Myocyte (in vitro differentiated cells): ENCODE measurements at places on chromosomes 16 and 17. TPM values are rescaled to one million over a fixed set of nuclear protein-coding genes. Genes with fewer than 3 reads are reported as not detected.
A peak's percentile ranks its signal among the peaks of the same experiment; 100 is the strongest.

GRCh38 chr16:15604460-15605440, 38.2 kb downstream of the MARF1 start:
- DNase-seq: no peak

DNA sequence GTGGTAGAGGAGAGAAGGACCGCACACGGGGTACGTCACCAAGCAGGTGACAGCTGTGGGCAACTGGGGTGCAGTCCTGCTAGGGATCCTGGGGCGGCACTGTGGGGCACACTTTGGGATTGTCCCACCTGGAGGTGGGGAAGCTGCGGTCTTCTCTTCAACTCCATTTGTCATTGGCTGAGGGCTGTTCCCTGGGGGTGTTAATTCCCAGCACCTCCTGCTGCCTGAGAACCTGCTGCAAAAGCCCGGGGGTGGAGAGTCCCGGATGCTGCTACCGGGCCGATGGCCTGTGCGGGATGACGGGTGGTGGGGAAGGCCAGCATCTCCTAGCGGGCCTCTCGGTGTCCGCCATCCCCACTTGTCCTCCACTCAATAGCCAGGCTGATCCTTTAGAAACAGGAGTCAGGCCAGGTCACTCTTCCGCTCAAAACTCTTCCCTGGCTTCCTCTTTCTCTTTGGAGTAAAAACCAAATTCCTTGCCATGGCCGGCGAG, 100.2 kb downstream of the CYLD start:
- DNase-seq: no peak

GRCh38 chr17:33977729-33978514, 277.2 kb upstream of the CCL2 start:
- DNase-seq: no peak

GRCh38 chr16:68356249-68356918, 45.6 kb downstream of the PRMT7 start:
- no peak for DNase-seq

DNA sequence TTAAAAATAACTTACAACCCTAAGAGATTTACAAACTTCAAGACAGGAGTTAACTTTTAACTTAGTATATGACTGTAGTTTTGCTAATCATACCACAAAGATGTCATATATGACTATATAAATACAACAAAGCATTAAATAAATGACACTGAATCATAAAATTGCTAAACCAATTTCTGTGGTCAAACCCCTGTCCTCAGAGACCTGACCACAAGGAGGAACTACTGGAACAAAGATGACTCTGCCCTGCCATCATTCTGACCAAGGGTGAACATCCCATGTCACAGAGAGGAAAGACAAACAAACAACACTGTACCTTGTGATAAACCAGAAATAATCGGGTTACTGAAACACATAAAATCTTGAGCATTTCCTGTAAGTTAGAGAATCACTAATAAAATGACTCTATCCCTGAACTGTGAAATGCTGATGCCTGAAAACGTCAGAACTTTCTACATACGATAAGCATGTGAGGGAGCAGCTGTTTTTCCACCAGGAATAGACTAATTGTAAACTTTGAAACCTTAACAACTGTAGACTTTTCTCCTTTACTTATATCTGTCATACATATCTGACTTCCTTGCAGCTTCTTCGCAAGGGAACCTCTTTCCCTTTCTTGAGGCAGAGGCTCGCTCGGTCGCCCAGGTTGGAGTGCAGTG, 47.9 kb downstream of the WDR59 start:
- peak; percentile 70 for DNase-seq

DNA sequence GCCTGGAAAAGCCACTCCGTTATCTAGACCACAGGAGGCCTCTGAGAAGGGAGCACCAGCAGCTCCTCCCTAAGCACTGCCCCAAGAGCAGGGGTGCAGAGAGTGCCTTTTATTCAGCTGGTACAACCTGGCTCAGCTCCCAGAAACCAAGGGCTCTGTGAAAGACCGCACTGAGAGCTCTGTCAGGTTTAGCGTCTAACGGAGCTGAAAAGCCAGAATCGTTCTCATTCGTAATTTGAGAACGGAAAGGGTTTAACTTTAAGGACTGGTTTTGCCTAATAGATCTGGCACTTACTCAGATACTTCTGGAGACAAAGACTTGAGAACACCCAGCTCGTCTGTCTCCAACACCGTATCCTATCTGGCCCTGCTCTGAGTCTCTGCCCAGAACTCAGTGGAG, 13.5 kb downstream of the MPG start:
- peak; percentile 72 for DNase-seq

GRCh38 chr17:10683853-10684252, 13.5 kb downstream of the SCO1 start:
- DNase-seq: peak; percentile 49

- DNase-seq: no peak
These were observed 11.3 kb upstream of the GSE1 start for GRCh38 chr16:85601730-85602401.

DNA sequence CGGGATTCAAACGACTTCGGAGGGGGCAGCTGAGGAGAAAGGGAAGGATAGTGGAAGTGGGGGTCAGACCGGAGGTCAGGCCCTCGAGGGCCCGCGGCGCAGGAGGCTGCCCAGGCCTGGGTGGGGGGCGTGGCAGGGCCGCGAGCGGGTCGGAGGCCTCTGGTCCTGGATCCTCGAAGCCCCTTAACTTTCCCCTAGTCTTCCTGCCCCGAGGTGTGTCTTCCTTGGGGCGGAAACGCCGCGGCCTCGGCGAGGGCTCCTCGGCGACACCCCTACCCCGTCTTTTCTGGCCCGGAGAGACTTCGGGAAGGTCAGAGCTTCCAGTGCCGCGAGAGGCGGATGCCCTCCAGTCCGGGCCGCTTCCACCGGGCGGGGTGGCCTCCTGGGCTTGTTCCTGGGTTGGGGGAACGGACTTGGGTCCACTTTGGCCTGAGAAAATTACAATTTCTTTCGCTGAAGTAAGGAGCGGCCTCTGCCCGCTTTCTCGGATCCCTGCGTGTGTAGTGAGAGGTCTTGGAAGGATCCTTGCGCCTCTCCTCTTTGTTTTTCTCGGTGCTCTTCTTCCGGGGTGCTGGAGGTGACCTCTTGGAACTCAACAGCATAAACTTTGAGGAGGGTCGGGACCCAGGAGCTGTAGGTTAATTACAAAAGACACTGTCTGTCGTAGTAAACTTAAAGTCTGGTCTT, 491 bp downstream of the IST1 start:
- DNase-seq: peak; percentile 56

GRCh38 chr17:18353541-18353940, 9.8 kb downstream of the SHMT1 start:
- DNase-seq: no peak

- DNase-seq: no peak
These were observed 181.6 kb upstream of the CACNG3 start for GRCh38 chr16:24074574-24074973.

- DNase-seq: no peak
These were observed 103.8 kb downstream of the HAPSTR1 start for GRCh38 chr16:9195287-9195686.

DNA sequence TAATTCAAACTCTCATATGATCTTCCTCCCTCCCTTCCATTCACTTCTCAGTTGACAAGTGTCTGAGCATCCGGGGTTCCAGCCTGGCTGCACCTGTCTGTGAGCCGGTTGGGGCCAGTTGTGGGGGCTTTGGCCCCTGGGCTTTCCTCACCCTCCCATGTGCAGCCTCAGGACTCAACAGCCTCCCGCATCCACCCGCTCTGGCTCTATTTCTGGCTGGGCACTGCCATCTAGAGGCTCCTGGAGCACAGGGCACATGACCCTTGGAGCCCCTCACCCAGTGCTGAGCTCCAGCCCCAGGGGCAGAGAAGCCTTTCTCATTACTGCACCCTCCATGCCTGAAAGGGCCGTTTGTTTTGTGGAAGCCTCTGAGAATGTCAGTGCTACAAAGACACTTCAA, 43.3 kb downstream of the HAPSTR1 start:
- DNase-seq: peak; percentile 61

DNA sequence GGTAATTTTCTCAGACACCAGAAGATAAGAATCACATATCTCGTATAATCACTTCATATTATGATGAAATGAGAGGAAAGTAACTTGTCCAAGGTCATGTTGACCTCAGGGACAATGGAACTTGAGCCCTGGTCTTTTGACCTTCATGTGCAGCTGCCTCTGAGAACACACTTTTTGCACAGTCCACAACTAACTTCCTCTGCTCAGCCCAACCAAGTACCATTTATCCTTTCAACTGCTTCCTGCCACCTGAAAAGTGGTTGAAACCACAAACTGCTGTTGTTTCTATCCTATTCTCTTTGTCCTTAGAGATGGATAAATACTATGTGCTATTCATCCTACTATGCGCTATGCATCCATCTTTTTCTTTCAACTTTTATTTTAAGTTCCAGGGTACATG, 2.3 kb upstream of the CCL1 start:
- DNase-seq: no peak

DNA sequence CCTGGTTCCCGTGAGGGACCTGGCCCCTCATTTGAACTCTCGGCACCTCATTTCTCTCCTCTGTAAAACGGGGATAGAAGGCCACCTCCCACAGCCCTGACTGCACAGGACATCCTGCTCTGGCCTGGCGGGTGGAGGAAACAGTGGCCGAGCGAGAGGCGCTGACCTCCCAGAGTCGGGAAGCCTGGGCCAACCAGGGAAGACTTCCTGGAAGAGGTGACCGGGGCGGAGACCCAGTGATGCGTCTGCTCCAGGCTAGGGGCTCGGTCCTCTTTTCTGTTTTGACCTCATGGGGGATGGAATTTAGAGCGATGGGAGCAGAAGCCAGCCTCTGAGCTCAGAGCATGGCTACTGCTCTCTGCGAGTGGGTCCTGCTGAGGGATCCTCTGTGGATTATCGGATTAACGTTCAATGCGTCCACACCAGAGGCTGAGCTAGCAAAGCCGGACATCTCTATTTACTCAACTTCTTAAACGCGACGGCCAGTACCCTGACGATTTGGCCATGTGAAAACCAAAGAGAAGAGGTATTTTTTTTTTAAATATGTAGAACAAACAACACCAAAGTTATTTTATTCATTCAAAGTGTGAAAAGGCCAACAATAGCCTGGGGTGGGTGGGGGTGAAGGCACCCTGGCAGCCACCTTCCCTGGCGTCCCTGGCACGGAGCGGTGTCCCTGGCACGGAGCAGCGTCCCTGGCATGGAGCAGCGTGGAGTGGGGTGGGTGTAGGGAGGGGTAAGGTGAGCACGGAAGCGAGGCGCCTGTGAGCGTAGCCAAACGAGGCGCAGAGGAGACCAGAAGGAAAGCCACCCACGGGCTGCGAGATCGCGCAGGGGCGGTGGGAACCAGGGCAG, 9.2 kb upstream of the MSLN start:
- DNase-seq: no peak

DNA sequence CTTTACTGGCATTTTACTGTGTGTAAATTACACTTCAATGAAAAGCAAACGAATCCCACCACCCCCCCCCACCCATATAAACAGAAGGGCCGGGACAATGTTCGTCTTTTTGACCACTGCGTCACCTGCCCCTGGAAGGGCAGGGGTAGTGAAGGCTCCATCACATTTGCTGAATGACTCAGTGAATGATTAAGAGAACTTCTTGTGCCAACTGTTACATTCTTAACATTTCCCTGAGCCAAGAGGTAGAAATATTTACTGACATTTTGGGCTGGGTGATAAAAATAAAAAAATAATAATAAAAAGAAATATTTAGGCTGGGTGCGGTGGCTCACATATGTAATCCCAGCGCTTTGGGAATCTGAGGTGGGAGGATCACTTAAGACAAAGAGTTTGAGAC, 24.1 kb downstream of the C16orf96 start:
- DNase-seq: peak; percentile 34

DNA sequence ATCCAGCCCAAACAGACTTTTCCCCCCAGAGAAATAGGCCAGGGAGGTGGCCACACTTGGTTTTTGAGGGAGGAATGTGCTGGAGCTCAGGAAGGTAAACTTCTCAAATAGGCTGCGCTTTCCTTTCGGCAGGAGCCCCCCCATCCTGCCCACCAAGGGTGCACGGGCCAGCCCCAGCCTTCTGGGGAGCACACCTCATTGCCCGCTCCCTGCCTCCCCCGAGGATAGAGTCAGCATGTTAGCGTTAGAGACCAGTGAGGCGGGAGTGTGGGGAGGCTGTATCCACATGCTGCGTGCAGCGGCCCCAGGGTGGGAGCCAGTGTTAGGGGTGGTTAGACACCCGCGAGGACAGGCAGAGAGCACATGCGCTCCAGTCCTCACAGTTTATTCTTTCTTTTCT, 42.3 kb downstream of the PIPOX start:
- no peak for DNase-seq

DNA sequence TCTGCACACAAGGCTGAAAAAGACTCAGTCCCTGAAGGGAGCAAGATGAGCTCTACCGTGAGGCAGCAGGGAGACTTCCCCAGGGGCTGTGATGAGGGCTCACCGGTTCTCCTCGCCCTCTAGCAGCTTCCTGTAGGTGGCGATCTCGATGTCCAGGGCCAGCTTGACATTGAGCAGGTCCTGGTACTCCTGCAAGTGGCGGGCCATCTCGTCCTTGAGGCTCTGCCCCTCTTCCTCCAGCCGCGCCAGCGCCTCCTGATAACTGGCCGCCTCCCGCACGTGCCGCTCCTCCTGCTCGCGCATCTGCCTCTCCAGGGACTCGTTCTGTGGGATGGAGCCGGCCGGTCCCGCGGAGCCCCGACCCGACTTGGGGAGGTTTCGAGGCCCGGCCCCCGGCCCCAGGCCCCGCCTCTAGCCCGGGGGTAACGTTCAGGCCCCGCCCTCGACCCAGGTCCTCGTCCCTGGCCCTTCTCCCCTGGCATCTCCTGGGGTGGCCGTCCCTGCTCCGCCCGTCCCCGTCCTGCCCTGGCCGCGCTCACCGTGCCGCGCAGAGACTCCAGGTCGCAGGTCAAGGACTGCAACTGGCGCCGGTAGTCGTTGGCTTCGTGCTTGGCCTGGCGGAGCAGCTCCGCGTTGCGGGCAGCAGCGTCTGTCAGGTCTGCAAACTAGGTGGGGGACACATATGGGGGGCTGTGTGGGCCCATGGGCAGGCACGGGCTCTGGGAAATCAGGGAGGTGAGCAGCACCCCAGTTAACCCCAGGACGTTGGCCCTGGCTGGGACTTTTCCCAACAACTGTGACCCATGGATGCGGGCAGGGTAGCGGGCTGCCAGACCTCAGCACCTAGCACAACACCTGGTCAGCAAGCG, 3.9 kb downstream of the GFAP start:
- no peak for DNase-seq

DNA sequence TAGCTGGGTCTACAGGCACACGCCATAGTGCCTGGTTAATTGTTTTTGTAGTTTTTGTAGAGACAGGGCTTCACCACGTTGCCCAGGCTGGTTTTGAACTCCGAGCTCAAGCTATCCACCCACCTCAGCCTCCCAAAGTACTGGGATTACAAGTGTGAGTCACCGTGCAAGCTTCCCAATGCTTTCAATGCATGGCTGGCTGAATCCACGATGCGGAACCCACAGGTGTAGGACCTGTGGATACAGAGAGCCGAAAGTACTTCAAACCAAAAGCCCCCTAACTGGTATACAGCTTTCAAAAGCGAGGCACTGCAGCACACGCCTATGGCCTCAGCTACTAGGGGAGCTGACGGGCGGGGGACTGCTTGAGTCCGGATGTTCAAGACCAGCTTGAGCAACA, 44.8 kb downstream of the METTL16 start:
- DNase-seq: no peak

DPEP1 gene
- not detected in 2 replicates for total RNA-seq

ABCA9 gene
- total RNA-seq: 0.68 TPM in 1 of 2 replicates, not detected in the other

SPIRE2 gene
- 2.3 and 2.4 TPM in 2 replicates for total RNA-seq
